Spleen (tissue), 13 donors: ENCODE measurements at places on chromosomes 3 and 15. TPM values are rescaled to one million over a fixed set of nuclear protein-coding genes. Genes with fewer than 3 reads are reported as not detected.

ARPP19 gene
- 98.5 TPM for total RNA-seq

SNRPN gene
- 76.6 TPM for total RNA-seq

GRCh38 chr3:108863799-108864135, 41.2 kb downstream of the TRAT1 start:
- H3K36me3 ChIP-seq: no peaks in the 10 kb centered on the region
- no peaks in the 10 kb centered on the region for H3K4me1 ChIP-seq
- no peak overlapping the region for H3K4me3 ChIP-seq

- no peaks in the 10 kb centered on the region for H3K27me3 ChIP-seq
- H3K27ac ChIP-seq: no peak overlapping the region
- H3K36me3 ChIP-seq: no peaks in the 10 kb centered on the region
These were observed 8.8 kb upstream of the FAM174B start for GRCh38 chr15:92664178-92664900.

DNA sequence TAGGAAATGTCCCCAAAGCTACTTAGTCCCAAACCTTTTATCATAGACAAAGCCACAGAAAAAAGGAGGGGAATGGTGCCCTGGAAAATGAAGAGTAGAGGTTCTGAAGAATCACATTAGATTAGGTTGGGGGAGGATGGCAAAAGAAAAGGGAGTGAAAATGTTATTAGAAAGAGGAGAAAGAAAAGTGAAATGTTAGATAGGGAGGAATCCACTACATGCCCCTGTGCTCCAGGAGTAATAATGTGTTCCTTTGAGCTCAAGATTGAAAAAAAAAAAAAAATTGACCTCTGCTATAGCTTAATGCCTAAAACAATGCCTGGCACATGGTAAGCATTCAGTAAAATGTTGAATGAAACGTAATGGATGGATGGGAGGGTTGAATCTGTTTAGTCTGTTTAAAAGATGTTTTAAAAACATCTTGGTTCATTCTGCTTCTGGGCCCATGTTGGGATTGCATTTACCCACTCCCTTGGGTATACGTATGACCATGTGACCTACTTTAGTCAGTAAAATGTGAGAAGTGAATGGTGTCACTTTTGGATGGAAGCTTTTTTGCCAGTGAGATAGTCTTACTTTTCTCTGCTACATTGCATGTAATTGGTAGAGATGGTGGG, 19.0 kb downstream of the MAPK6 start:
- no peaks in the 10 kb centered on the region for H3K27me3 ChIP-seq
- no peak overlapping the region for H3K27ac ChIP-seq
- DNase-seq: no peak
- peaks cover 29% of the 10 kb centered on the region for H3K4me1 ChIP-seq
- H3K36me3 ChIP-seq: no peaks in the 10 kb centered on the region

- H3K27me3 ChIP-seq: no peaks in the 10 kb centered on the region
- no peak overlapping the region for H3K4me3 ChIP-seq
- H3K36me3 ChIP-seq: no peaks in the 10 kb centered on the region
- DNase-seq: no peak
These were observed 167.3 kb downstream of the BCHE start for GRCh38 chr3:165669967-165670366.

- peaks cover 7% of the 10 kb centered on the region for H3K36me3 ChIP-seq
- no peak overlapping the region for H3K27ac ChIP-seq
- no peak for DNase-seq
These were observed 11.0 kb downstream of the UBE3A start for GRCh38 chr15:25427861-25428260.

DNA sequence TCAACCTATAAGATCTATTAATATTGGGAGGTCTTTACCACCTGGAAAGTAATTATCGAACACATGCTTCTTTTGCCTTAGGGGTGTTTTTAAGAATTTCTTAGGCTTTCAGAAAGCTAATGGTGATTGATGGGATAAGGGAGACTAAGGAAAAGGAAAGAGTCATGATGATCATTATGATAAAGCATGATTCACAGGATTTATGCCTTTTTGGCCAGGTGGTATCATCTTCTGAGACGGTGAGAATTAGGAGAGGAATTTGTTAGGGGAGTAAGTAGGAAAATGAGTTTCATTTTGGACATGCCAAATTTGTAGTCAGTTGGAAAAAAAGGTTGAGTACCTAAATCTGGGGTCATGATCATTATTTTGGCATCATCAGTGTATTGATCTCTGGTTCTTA, 8.9 kb downstream of the ARMC8 start:
- peaks cover 26% of the 10 kb centered on the region for H3K4me1 ChIP-seq
- no peak overlapping the region for H3K27ac ChIP-seq
- H3K27me3 ChIP-seq: no peaks in the 10 kb centered on the region
- H3K36me3 ChIP-seq: no peaks in the 10 kb centered on the region
- H3K4me3 ChIP-seq: no peak overlapping the region
- no peak for DNase-seq
